Activated CD4-positive, alpha-beta T cell treated with anti-CD3 and anti-CD28 coated beads, Interleukin-2, amount 50 U/mL, for 1 hour (primary cell): ENCODE measurements at places on chromosomes 13 and 19.
A peak's percentile ranks its signal among the peaks of the same experiment; 100 is the strongest.

- DNase-seq = peak; percentile 40
Observed at GRCh38 chr19:49591731-49592485, 926 bp downstream of the PRR12 start.

DNA sequence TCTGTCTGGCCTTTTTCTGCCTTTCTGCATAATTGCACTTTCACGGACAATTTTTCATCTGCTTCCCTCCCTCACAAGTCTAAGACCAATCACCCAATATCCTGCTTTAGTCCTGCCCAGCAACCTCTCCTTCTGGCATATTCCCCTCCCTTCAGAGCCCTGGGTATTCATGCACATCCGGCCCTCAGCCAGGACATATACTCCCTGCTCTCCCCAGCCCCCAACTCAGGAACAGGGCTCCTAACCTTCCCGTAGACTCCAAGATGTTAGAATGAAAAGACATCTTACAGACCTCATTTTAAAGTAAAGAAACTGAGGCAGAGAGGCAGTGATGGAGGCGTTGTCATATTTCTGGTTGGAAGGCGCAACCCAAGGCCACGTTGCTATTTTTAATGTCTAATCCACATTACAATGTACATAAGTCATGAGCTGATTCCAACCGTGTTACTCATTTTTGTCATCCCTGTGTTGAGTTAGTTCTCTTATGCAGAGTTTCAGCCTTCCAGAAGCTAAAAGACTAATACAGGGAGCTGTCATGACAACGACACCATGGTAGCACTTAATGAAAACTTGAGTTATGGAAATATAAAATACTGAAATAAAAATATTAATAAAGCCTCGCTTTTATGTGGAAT is 209.2 kb downstream of the TSHZ3 start:
- no peak for DNase-seq

GRCh38 chr13:102302534-102302933 is 99.3 kb downstream of the FGF14 start:
- no peak for DNase-seq

DNA sequence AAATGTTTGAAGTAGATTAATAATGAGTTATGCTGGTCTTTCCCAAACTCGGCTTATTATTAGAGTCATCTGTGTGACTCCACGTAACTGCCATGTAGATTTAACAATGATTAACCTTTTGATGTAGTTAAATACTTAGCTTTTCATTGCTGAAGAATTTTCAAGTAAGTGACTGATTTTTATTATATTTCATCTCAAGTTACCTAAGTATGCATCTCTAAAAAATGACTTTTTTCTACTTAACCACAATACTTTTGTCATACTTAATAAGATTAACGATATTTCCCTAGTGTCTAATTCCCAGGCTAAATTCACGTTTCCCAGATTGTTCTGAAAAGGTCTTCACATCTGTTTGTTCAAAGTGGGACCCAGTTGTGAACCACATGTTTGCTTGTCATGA is 17.8 kb downstream of the BIVM start:
- no peak for DNase-seq

- no peak for DNase-seq
Observed at GRCh38 chr19:6475321-6476108, 6.1 kb downstream of the DENND1C start.

- no peak for DNase-seq
Observed at GRCh38 chr19:6800991-6801484, 28.5 kb downstream of the VAV1 start.
